ENCODE measurements at places on chromosomes 6 and 20. TPM values are rescaled to one million over a fixed set of nuclear protein-coding genes. Genes with fewer than 3 reads are reported as not detected.

DNA sequence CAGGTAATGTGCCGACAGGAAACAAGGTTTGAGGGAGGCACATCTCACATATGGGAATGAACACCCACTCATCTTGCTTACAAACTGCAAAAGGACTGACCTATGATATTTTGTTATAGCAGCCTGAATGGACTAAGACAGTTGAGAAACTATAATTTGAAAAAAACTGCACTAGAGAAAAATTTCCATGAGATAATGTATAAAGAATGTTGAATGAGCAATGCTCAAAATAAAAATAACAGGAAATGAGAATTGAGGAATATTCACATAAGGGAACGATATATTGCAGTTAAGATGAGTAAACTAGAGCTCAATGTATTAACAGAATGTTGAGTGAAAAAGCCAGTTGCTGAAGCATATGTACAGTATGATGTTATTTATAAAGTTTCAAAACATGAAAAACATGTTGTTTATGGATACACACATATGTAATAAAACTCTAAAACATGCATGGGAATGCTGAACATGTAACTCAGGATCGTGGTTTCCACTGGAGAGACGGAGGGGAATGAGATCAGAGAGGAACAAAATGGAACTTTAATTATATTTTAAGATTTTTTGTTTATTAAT, 6.3 kb upstream of the TBC1D22B start:
- peak; percentile 67 for DNase-seq

- DNase-seq: no peak
These were observed 6.4 kb upstream of the TRIM40 start for GRCh38 chr6:30129265-30130178.

The PRKN gene
- total RNA-seq: not detected

DNA sequence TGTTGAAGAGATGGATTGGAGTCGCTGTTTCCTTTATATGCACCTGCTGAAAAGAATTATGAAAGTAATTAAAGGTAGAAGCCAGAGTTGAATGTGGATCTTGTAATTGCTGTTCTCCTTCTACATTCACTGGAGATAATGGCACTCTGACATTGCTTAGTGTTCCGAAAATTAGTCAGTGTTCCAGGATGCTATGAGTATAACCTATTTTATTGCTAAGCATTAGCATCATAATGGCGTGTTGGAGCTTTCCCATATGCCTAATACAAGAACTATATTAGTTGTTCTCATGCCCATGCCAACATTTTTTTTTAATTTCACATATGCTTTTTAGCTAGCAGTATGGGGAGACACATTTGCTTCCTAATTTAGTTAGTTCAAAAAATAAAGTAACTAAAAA, 236.4 kb downstream of the ARHGAP18 start:
- no peak for DNase-seq
